ENCODE measurements at places on chromosomes 13 and 19. TPM values are rescaled to one million over a fixed set of nuclear protein-coding genes. Genes with fewer than 3 reads are reported as not detected.
A peak's percentile ranks its signal among the peaks of the same experiment; 100 is the strongest.

Gene PDE4C
- total RNA-seq, result not detected

GRCh38 chr13:114063545-114064449, 68.6 kb downstream of the RASA3 start:
- peak overlapping the region; percentile 95 for H3K27ac ChIP-seq
- H3K36me3 ChIP-seq, result peaks cover 16% of the 10 kb centered on the region
- H3K4me1 ChIP-seq, result peaks cover 62% of the 10 kb centered on the region
- H3K27me3 ChIP-seq, result no peaks in the 10 kb centered on the region

- H3K4me1 ChIP-seq, result peaks cover 25% of the 10 kb centered on the region
- H3K27ac ChIP-seq, result no peak overlapping the region
- peaks cover 3% of the 10 kb centered on the region for H3K36me3 ChIP-seq
- no peak overlapping the region for H3K4me3 ChIP-seq
These were observed 40.9 kb downstream of the RAB20 start for GRCh38 chr13:110520431-110521295.

- no peak for DNase-seq
- H3K36me3 ChIP-seq, result no peaks in the 10 kb centered on the region
- H3K27me3 ChIP-seq, result peaks cover 4% of the 10 kb centered on the region
- no peaks in the 10 kb centered on the region for H3K4me1 ChIP-seq
- no peak overlapping the region for H3K4me3 ChIP-seq
These were observed 34.9 kb upstream of the SIAH3 start for GRCh38 chr13:45886466-45886865.

Gene C1QTNF9B
- not detected for total RNA-seq

DNA sequence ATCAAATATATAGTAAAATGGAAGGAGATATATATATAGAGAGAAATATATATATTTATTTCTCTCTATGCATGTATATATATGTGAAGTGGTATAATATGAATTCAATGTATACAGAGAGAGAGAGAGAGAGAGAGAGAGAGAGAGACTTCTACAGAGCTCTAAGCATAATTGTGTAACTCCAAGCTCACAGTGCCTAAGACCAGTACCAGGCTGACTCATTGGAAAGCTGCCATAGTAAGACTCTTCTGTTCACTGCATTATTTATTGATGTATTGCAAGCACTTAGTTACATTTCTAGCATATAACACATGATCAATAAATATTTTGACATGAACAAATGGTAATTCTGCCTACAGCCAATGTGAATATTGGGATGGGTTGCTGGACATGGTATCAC, 1734.7 kb downstream of the SLITRK1 start:
- no peak overlapping the region for H3K27ac ChIP-seq
- H3K4me1 ChIP-seq, result no peaks in the 10 kb centered on the region
- H3K4me3 ChIP-seq, result no peak overlapping the region
- no peaks in the 10 kb centered on the region for H3K36me3 ChIP-seq

Gene CEACAM4
- total RNA-seq, result not detected

Gene KANK3
- 0.47 TPM for total RNA-seq

DNA sequence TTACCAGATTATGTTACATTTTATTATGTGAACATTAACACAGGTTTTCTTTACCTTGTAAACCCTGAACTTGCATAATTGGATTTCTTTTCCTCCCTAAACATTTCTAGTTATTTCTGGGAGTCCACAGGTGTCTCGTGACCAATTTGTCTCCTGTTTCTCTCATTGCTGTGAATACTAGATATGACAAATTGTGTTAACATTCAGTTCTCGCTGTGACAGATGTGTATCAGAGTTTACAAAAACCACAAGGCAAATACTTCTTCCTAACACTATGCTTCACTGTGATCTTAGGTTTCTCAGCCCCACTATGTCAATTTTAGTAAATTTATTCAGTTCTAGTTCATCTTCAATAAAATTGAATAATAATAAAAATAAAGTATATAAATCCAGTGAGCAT, 1554.9 kb downstream of the EFNB2 start:
- H3K36me3 ChIP-seq, result no peaks in the 10 kb centered on the region
- H3K4me1 ChIP-seq, result peaks cover 38% of the 10 kb centered on the region
- H3K27ac ChIP-seq, result no peak overlapping the region
- no peak for DNase-seq
- no peak overlapping the region for H3K4me3 ChIP-seq

- peaks cover 31% of the 10 kb centered on the region for H3K36me3 ChIP-seq
- H3K4me3 ChIP-seq, result peak within 1 kb of the TSS; percentile 98
These were observed at the start of gene FLT3LG for GRCh38 chr19:49473868-49474541. Gene FLT3LG (plus strand): TSS chr19:49474215. CDS start chr19:49474640, 425 bp downstream.

GRCh38 chr13:50942630-50943311, 33.2 kb downstream of the RNASEH2B start:
- H3K27me3 ChIP-seq, result no peaks in the 10 kb centered on the region
- H3K27ac ChIP-seq, result no peak overlapping the region
- H3K4me3 ChIP-seq, result no peak overlapping the region
- peaks cover 22% of the 10 kb centered on the region for H3K36me3 ChIP-seq
- H3K4me1 ChIP-seq, result peaks cover 5% of the 10 kb centered on the region

Data from activated naive CD8-positive, alpha-beta T cell treated with anti-CD3 and anti-CD28 coated beads for 36 hours (primary cell).